Stimulated activated CD8-positive, alpha-beta memory T cell treated with anti-CD3 and anti-CD28 coated beads, Interleukin-2, amount 100 ng/mL, for 1 hour (primary cell): ENCODE measurements at places on chromosomes 5 and 9.
A peak's percentile ranks its signal among the peaks of the same experiment; 100 is the strongest.

GRCh38 chr5:96093340-96093739, 131.7 kb upstream of the ELL2 start:
- no peak for DNase-seq

GRCh38 chr5:139725073-139725830, 70.4 kb upstream of the PSD2 start:
- DNase-seq, result no peak

- no peak for DNase-seq
These were observed 730.9 kb upstream of the TYRP1 start for GRCh38 chr9:11962327-11962726.

GRCh38 chr9:5489630-5490490, 20.5 kb upstream of the PDCD1LG2 start:
- no peak for DNase-seq

DNA sequence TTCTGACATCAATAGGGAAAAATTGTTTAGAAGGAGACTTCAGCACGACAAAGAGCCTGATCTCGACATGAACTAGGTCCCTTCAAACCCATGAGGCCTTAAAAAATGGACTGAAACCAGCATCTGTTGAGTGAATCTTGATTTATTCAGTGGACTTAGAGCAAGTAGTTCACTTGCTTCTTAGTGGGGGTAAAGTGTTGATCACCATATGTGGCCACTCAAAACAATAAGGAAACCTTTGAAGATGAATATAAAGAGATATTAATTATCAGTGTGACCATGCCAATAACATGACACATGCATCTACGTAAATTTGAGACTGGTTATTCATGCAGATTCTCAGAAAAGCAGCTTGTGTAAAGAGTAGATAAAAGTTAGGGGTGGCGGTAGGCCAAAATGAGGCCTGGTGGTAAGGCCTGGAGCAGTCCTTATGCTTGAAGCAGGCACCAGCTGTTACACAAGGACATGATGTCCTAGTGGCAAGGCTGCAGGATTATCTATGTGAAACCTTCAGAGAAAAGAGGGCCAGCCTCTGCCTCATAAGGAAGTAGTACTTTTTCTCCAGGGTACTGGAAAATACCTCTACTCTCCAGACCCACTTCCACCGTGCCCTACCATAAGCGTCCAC, 61.3 kb downstream of the S1PR3 start:
- no peak for DNase-seq

- DNase-seq, result no peak
These were observed 34.7 kb downstream of the DIRAS2 start for GRCh38 chr9:90607701-90608516.

- peak; percentile 60 for DNase-seq
These were observed 5.7 kb upstream of the SEC16A start for GRCh38 chr9:136488247-136489214.

DNA sequence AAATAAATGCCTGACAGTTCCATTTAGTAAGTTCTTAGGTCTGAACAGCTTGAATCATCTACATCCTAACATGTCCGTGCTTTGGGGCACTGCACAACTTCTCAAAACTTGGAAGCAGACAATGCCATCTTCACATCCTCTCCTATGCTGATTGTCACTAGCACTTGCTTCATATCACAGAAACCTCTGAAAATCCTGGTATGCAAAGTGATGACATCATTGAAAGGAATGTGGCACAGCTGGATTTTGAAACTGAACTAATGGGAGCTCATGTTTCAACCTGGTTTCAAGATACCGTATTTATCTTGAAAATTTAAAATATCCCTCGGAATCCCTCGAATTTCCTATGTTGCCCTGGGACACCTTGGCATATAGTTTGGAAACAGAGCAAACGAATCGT, 490.2 kb upstream of the DAP start:
- no peak for DNase-seq

- no peak for DNase-seq
These were observed 416.0 kb downstream of the MAN2A1 start for GRCh38 chr5:110105692-110106091.
